ENCODE measurements at places on chromosomes 1 and 21.

- H3K27ac ChIP-seq = no peak overlapping the region
- H3K4me1 ChIP-seq = peaks cover 3% of the 10 kb centered on the region
- no peak overlapping the region for H3K4me3 ChIP-seq
- no peaks in the 10 kb centered on the region for H3K36me3 ChIP-seq
These were observed 52.7 kb downstream of the UBE2T start for GRCh38 chr1:202289009-202289408.

GRCh38 chr1:53410701-53411100, 48.5 kb upstream of the DMRTB1 start:
- H3K4me1 ChIP-seq = peaks cover 6% of the 10 kb centered on the region
- H3K27me3 ChIP-seq = peaks cover 20% of the 10 kb centered on the region
- H3K36me3 ChIP-seq = peaks cover 3% of the 10 kb centered on the region
- DNase-seq = no peak

DNA sequence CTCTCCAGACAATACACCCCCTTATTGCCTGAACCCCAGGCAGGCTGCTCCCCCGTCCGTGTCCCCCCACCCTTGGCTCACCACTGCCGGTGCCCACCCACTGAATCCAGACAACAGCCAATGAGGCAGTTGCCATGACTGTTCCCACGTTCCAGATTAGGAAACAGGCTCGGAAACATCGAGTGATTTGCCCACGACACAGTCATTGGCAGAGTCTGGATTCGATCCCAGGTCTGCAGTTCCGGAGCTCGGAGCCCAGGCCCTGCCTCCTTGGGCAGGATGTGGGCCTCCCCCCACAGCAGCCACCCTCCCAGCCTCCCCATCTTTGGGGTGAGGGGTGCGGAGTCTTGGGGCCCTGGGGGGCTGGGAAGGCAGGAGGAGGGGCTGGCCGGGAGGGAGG, 20.3 kb upstream of the CLSTN1 start:
- H3K36me3 ChIP-seq = peaks cover 1% of the 10 kb centered on the region
- no peaks in the 10 kb centered on the region for H3K4me1 ChIP-seq
- H3K4me3 ChIP-seq = no peak overlapping the region
- H3K27ac ChIP-seq = no peak overlapping the region

GRCh38 chr21:39616211-39616772, 3.6 kb downstream of the B3GALT5 start:
- no peak overlapping the region for H3K4me3 ChIP-seq
- peaks cover 7% of the 10 kb centered on the region for H3K27me3 ChIP-seq
- no peak overlapping the region for H3K27ac ChIP-seq
- H3K36me3 ChIP-seq = no peaks in the 10 kb centered on the region
- DNase-seq = no peak
- no peaks in the 10 kb centered on the region for H3K4me1 ChIP-seq

DNA sequence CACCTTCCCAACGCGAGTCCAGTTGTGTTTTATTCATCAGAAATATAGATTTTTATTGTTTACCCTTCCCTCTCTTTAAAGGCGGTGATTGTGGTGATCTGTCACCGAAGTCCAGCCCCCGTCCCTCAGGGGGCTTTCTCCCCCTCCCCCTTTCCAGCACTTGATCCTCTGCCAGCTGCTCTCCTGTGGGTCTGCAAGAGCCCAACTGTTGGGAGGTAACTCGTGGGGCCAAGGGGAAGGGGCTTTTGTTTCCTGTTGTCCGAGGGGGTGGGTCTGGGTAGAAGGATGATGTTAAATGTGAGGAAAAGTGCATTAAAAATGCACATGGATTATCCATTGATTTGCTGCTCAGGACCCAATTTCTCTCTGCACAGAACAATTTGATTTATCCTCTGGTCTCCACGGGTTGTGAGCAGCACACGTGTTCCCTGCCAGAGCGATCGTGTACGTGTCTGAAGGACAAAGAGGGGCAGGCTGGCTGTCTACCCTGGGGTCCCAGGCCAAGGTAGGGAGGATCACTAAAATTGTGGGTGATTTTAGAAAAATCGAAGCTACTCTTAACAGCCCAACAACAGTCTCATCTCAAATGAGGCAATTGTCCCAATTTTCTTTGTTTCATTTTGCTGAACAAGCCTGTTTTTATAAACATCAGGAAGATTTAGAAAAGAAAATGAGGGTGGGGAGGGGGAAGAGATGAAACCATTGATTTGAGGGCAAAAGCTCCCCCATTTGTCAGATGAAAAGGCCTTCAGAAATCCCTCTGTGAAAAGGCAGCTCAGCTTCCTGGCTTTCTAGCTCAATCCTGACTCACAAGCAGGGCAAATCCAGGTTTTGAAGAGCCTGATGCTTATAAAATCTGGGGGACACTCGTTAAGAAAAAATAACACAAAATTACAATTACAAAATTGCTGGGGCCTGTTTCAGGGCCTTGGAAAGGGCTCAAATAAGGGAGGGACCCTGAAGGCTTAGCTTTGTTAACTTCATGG, 176.2 kb downstream of the RHOU start:
- DNase-seq = no peak
- peaks cover 4% of the 10 kb centered on the region for H3K27me3 ChIP-seq
- H3K36me3 ChIP-seq = peaks cover 1% of the 10 kb centered on the region
- H3K4me3 ChIP-seq = no peak overlapping the region
- H3K4me1 ChIP-seq = no peaks in the 10 kb centered on the region

GRCh38 chr1:145751491-145752037, 32.3 kb downstream of the CD160 start:
- H3K27ac ChIP-seq = no peak overlapping the region
- peaks cover 33% of the 10 kb centered on the region for H3K36me3 ChIP-seq
- H3K4me3 ChIP-seq = no peak overlapping the region
- H3K27me3 ChIP-seq = no peaks in the 10 kb centered on the region
- no peak for DNase-seq

GRCh38 chr1:18238190-18238589, 130.6 kb downstream of the IGSF21 start:
- no peak overlapping the region for H3K4me3 ChIP-seq
- no peak overlapping the region for H3K27ac ChIP-seq
- no peaks in the 10 kb centered on the region for H3K36me3 ChIP-seq
- DNase-seq = no peak

DNA sequence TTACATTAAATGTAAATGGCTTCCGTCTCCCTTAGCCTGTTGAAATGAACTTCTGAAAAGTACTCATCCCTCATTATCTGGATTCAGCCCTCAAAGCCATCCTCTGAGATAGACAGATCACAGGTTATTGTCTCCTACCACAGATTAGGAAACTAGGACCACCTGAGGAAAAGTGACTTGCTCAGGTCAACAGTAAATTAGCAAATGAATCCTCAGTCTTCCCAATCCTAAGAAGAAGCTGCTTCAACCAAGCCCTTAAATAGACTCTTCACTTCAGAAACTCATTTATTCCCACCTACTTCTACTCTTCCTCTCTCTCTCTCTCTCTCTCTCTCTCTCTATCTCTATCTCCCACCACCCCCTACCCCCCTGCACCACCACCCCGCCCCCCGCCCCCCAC, 152.3 kb downstream of the DMRTA2 start:
- no peaks in the 10 kb centered on the region for H3K36me3 ChIP-seq
- no peak for DNase-seq
- no peaks in the 10 kb centered on the region for H3K4me1 ChIP-seq
- H3K4me3 ChIP-seq = no peak overlapping the region

DNA sequence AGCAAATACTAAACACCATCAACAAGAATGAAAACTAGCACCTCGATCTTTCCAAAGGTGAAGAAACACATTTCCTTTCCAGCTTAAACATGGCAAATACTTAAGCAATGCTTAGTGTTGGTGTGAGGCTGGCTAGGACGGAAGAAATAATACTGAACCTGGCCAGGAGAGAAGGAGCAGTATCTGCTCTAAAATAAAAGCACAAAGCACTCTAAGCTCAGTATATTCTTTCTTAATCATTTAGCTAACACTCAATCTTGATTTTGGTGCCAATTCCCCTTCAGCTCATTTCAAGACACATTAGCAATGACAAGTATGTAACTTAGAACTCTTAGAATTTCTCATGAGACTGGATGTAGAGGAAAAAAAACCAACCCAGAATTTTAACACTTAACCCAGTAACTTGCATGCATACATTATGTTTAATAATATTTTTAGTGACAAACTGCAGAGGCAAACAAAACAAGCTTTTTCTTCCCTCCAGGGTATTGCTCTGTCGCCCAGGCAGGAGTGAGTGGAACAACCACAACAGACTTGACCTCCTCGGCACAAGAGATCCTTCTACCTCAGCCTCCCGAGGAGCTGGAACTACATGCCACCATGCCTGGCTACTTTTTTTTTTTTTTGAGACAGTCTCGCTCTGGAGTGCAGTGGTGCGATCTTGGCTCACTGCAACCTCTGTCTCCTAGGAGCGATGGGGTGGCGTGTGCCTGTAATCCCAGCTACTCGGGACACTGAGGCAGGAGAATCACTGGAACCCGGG, 54.3 kb downstream of the DEGS1 start:
- no peak overlapping the region for H3K4me3 ChIP-seq
- peak overlapping the region; percentile 78 for H3K27ac ChIP-seq
- H3K4me1 ChIP-seq = peaks cover 2% of the 10 kb centered on the region
- no peaks in the 10 kb centered on the region for H3K27me3 ChIP-seq
- no peak for DNase-seq

- peak overlapping the region; percentile 24 for H3K4me3 ChIP-seq
- peaks cover 2% of the 10 kb centered on the region for H3K36me3 ChIP-seq
- no peak overlapping the region for H3K27ac ChIP-seq
- H3K27me3 ChIP-seq = no peaks in the 10 kb centered on the region
These were observed 1.2 kb downstream of the FMO5 start for GRCh38 chr1:147223740-147224615.

DNA sequence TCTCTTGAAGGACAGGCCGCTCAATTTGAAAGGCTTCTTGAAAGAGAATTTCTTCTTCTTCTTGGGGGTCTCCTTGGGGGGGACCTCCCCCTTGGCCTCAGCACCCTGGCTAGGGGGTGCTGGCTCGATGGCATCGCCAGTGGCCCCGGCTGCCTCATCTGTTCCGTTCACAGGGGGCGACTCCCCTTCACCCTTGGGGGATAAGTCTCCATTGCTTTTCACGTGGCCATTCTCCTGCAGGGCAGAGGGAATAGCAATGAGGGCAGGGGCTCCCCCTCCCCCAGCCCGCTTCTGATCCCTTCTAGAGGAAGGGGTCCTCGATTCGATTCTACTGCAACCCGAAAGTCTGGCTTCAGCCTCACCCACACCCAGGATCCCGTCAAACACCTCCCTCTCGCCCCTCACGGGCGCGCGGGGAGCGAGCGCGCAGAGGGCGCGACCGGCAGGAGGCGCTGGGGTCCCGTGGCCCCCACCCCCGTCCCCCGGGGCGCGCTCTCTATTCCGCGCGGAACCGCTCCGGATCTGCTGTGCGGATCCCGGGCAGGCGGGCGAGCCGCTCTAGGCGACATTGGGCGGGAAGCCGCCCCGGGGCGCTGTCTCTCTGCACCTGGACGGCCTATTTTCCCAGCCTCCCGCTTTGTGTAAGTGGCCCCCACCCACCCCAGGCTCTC, 1.0 kb downstream of the MARCKSL1 start:
- H3K27ac ChIP-seq = peak overlapping the region; percentile 79
- no peaks in the 10 kb centered on the region for H3K27me3 ChIP-seq
- H3K36me3 ChIP-seq = peaks cover 18% of the 10 kb centered on the region
- peak; percentile 68 for DNase-seq

GRCh38 chr1:28317014-28317413, 11.8 kb upstream of the MED18 start:
- no peak for DNase-seq
- H3K4me3 ChIP-seq = no peak overlapping the region
- H3K36me3 ChIP-seq = no peaks in the 10 kb centered on the region
- H3K27ac ChIP-seq = no peak overlapping the region
- H3K4me1 ChIP-seq = no peaks in the 10 kb centered on the region

- H3K4me1 ChIP-seq = peaks cover 61% of the 10 kb centered on the region
- peak overlapping the region; percentile 87 for H3K27ac ChIP-seq
- H3K27me3 ChIP-seq = no peaks in the 10 kb centered on the region
- no peak for DNase-seq
- peak overlapping the region; percentile 39 for H3K4me3 ChIP-seq
These were observed 1.0 kb upstream of the DENND2D start for GRCh38 chr1:111201275-111202090.

DNA sequence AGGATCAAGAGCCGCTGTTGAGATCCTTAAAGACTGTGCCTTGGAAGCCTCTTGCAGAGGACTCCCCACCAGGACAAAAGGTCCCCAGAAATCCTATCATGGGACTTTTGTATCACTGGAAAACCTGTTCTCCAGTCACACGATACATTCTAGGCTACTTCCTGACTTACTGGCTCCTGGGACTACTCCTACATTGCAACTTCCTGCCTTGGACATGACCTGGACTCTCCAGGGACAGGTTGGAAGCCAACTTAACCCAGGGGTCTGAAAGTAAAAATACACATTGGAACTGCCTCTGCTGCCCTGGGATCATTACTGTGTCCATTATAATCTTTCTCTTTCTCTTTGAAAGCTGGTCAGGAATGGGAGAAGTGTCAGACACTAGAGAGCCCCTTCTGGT, 9.9 kb downstream of the PIGV start:
- H3K4me1 ChIP-seq = peaks cover 10% of the 10 kb centered on the region
- H3K36me3 ChIP-seq = peaks cover 28% of the 10 kb centered on the region
- H3K27me3 ChIP-seq = no peaks in the 10 kb centered on the region
- no peak overlapping the region for H3K4me3 ChIP-seq
- no peak overlapping the region for H3K27ac ChIP-seq
- no peak for DNase-seq

DNA sequence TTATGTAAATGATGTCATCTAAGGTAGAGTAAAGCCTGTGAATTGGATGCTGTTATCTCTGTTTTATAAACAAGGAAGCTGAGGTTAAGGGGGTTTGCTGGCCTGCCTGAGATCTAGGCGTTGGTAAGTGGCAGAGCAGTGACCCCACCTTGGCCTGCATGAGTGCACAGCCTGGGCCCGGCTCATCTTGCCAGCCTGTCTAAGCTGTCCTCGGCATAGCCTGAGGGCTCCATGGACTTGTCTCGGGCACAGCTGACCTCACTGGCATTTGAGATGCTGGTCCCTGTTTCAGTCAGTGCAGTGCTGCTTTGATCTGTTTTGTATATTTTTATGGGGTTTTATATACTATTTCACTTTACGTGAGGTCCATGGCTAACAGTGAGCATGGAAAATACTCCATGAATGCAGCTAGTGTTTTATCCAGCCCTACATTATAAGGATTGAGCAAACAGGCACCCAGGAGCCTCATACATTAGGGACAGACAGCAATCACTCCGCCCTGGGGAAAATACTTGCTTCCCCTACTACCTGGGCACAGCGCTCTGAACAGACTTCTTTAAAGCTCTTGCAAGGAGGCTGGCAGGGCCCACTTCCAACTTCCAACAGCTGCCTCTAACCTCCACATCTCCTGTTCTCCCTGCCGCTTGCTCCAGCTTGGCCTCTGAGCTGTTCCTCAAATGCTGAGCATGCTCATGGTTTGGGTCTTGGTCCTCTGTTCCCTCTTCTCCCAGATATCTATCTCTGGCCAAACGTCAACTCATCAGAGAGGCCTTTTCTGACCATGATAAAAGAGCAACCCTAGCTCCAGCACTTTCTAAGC, 150.6 kb upstream of the HMGB4 start:
- peaks cover 24% of the 10 kb centered on the region for H3K27me3 ChIP-seq
- H3K4me1 ChIP-seq = no peaks in the 10 kb centered on the region
- no peak overlapping the region for H3K27ac ChIP-seq
- H3K4me3 ChIP-seq = no peak overlapping the region

GRCh38 chr1:94209425-94209824, 28.0 kb downstream of the ARHGAP29 start:
- no peaks in the 10 kb centered on the region for H3K4me1 ChIP-seq
- H3K36me3 ChIP-seq = no peaks in the 10 kb centered on the region
- no peak for DNase-seq
- H3K27me3 ChIP-seq = peaks cover 3% of the 10 kb centered on the region
- no peak overlapping the region for H3K4me3 ChIP-seq
- no peak overlapping the region for H3K27ac ChIP-seq

GRCh38 chr1:174990382-174990999, 9.3 kb upstream of the CACYBP start:
- peaks cover 16% of the 10 kb centered on the region for H3K36me3 ChIP-seq
- H3K27ac ChIP-seq = peak overlapping the region; percentile 95
- H3K27me3 ChIP-seq = no peaks in the 10 kb centered on the region
- no peak for DNase-seq
- peak overlapping the region; percentile 78 for H3K4me3 ChIP-seq
- H3K4me1 ChIP-seq = peaks cover 11% of the 10 kb centered on the region

All from memory B cell (primary cell).